CD8-positive, alpha-beta T cell (primary cell): ENCODE measurements at places on chromosomes 12 and 14. TPM values are rescaled to one million over a fixed set of nuclear protein-coding genes. Genes with fewer than 3 reads are reported as not detected.

MMP14 gene
- total RNA-seq, result 1.4 TPM

TMPRSS12 gene
- not detected for total RNA-seq

ADAMTS20 gene
- not detected for total RNA-seq

GRCh38 chr12:50248411-50248810 is 34.9 kb downstream of the LIMA1 start:
- DNase-seq, result no peak

DNA sequence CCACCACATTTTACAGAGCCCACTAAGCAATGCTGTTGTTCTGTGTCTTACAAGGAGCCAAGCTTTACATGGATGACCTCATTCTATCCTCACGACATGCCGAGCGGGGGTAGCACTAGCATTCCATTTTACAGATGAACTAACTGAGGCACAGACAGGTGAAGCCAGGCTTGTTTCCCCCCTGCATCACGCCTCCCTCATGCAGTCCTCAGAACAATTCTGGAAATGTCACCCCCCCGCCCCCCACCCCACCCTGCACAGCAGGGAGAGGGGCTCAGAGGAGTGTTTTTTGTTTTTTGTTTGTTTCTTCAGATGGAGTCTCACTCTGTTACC is 1.5 kb downstream of the SLC8B1 start:
- DNase-seq, result no peak

DNA sequence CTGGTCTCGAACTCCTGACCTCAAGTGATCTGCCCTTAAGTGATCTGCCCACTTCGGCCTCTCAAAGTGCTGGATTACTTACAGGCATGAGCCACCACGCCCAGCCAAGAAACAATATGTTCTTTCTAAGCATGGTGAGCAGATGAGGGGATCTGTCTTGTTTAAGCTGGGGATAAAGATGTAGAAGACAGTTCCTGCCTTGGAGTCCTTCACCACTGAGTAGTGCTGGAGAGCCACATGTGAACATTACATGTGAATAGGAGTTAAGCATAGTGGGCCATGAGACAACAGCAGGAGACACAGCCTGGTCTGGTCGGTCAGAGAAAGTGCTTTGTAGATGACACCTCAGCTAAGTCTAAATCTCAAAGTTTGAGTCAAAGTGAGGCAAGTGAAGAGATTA is 26.0 kb downstream of the TMBIM6 start:
- DNase-seq, result no peak

DNA sequence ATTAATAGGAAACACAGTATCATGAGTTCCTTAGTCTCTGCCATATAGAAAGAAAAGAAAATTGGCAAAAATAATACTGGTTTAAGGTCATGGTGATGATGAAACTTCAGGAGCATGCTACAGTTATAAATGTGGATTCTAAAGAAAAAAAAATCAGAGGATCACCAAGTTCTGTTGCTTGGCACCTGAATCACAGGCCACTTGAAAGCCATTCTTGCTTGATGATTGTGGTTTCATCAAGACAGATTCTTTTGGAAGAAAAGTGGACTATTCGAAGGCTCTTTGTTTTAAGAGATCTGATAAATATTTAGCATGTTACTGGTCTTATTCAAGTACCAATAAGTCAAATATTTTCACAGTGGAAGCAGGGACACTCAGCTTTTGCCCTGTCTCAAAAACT is 148.9 kb downstream of the SAMD4A start:
- no peak for DNase-seq

GRCh38 chr14:65352964-65353530 is 59.5 kb upstream of the FUT8 start:
- no peak for DNase-seq

- no peak for DNase-seq
These were observed 21.0 kb upstream of the SERPINA4 start for GRCh38 chr14:94540031-94540794.

DNA sequence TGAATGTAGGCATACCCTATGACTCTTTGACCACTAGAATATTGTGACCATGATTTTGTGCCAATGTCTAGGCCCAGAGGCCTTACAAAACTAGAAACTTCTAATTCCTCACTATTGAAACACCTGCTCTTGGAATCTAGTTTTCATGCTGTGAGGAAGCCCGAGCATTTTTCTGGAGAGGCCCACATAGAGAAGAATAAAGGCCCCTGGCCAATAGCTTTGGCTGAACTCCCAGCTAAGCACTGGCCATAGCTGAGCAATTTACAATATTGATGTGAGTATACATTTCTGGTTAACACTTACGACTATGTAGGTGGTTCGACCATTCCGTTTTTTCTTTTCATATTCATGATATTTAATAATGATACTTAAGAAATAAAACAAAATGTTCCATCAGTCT is 190.3 kb downstream of the KCNH5 start:
- DNase-seq, result no peak
